Activated naive CD4-positive, alpha-beta T cell treated with anti-CD3 and anti-CD28 coated beads, Interleukin-2, amount 50 U/mL, for 16 hours (primary cell): ENCODE measurements at places on chromosomes 2 and 18.

GRCh38 chr2:199148076-199148845 is 309.5 kb downstream of the SATB2 start:
- no peak for DNase-seq

GRCh38 chr2:72350852-72351251 is 203.2 kb upstream of the CYP26B1 start:
- DNase-seq = no peak

- DNase-seq = no peak
Observed at GRCh38 chr18:69127873-69128500, 272.7 kb upstream of the DOK6 start.

DNA sequence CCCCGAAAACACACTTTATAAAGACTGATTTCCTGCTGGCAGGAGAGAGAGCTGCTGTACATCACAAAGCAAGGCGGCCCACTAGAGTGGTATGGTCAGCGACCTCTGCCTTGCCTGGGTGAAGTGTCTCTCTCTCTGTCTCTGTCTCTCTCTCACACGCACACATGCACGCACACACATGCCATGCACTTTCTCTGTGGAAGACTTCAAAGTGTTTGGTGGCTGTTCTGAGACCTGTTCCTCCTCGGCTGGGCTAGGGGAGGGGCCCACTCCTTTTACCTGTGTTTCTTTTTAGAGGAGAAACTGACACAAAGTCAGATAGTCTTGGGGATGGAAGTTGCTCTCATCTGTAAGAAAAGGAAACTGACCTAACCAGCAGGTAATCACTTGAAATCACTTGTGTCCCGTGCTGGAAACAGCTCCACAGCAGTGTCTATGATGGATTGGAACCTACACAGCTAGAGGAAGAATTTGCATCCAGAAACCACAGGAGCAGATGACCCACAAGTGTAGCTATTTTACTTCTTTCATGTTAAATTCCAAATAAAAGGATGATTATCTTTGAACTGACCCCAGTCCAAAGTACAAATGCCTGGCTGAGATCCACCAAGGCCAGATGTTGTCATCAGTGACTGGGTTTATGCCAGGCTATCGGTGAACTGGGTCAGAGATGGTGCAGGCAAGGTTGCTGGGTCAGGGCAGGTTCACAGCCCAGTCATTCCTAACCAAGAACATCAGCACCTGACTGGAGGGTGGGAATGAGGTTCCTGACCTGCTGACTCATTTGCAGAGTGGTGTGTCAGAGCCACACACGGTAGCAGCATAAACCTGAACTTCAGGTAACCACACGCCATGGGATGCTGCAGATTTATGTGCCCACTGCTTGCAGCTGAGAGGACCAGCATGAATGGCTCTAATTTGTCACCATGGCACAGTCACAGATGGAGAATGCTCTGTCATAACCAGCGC is 63.0 kb downstream of the NPAS2 start:
- DNase-seq = no peak
